ENCODE measurements at places on chromosomes 13 and 19.

DNA sequence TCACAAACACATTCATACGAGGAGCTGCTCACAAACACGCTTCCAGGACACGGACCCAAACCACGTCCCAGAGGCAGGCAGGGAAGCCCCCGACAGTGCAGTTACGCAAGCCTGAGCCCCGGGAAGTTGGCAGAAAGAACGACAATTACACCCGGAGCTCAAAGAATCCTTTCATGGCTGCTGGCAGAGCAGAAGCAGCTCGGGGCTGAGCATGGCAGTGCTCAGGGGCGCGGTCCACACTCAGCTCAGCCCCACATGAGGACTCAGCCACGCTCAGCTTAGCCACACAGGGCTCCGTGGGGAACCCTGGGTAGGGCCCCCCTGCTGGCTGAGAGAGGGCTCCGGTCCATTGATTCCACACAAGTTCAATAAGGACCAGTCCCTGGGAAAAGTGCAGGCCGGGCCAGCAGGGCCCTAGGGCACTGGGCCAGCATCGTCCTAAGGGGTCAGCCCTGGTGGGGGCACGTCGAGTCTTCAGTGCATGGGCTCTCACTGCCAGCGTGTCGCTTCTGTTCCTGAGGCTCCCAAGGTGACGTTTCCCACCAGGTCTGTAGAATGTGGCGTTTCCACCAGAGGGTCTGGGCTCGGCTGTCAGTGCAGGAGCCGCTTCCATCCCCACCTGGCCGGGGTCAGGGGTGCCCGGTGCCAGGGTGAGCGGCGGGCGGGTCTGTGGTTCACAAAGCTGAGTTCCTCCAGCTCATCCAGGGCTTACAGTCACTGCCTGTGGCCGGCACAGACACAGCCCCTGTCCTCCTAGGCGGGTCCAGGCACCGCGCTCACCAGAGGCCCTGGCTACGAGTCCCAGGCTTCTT is 23.1 kb downstream of the GAS6 start:
- peak; percentile 16 for DNase-seq

DNA sequence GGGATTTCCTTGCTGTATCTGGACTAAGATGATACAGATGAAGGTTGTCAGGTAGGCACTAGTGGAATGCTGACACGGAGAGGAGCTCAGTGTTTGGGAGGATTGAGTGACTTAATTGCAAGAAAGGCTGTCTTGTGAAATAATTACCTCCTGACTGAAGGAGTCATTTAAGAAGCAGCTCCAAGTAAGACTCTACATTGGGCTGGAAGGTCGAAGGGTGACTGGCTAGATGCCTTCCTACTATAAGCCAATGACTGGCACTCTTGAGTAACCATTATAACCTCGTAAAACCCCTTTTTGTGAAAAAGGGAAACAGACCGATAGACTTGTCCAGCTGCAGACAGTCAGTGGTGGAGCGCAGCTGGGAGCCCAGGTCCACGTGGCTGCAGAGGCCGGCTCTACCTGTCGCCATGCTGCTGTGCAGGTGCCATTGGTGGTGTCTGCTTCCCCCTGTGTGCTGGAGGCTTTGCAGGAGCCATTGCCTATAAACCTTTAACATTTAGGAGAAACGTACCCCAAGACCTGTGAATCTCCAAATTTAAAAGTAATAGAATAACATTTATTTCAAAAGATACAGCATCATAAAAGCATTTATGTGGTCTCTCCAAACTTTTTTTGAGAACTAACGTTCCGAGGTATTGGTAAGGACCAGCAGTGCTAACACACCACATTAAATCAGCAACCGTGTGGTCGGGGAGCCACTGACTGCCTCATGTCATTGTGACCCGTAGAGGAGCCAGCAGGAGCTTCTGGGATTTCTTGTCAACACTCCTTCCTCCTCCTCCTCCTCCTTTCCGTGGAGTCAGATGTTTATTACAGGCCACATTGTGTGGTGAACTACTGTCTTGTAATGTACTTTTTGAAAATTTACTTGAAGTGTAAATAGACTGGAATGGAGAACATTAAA is 80.4 kb upstream of the TEX29 start:
- no peak for DNase-seq

DNA sequence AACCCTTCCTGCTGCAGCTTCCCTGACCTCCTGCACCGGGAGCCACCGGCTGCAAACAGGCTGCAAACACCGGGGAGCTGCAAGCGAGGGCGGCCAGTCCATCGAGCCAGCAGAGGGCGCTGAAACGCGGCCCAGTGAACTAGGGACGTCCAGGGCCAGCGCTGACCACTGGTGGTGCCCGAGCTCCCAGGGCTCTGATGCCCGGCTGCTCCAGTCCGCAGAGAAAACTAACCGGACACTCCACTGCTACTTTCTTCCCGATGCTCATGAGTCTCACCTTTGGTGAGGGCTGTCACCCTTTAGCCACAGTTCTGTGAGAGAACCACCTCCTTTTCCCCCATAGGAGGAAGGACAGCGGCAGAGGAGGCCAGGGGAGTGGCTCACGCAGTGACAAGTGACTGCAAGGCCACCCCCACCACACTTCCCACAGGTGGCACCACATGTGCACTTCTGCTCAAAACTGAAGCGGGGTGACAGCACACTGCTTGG is 82.8 kb upstream of the MTIF3 start:
- peak; percentile 79 for DNase-seq

DNA sequence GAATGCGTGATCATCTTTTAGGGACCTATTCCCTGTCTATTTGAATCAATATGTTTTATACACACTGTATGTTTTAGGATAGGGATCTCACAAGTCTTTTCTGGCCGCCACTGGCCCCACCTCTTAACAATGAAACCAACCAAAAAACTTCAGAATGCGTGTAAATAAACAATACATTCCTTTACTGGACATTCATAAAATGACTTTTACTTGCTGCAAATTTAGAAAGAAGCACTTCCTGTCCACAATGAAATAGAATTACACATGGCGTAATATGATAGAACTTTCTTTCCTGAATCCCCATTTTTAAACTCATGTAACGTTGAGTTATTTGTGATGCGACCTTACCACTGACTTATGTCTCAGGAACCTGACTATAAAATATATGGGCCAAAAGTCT is 233.6 kb downstream of the SLITRK6 start:
- DNase-seq, result no peak
